Tongue (tissue), 3 donors: ENCODE measurements at places on chromosomes 4 and X.

GRCh38 chrX:150005027-150005426 lies 66.7 kb upstream of the EOLA2 start:
- peak; percentile 55 for DNase-seq

GRCh38 chrX:52078131-52078530 lies 9.1 kb upstream of the MAGED4B start:
- no peak for DNase-seq

GRCh38 chrX:15404401-15405096 lies 20.3 kb upstream of the VEGFD start:
- DNase-seq = no peak

DNA sequence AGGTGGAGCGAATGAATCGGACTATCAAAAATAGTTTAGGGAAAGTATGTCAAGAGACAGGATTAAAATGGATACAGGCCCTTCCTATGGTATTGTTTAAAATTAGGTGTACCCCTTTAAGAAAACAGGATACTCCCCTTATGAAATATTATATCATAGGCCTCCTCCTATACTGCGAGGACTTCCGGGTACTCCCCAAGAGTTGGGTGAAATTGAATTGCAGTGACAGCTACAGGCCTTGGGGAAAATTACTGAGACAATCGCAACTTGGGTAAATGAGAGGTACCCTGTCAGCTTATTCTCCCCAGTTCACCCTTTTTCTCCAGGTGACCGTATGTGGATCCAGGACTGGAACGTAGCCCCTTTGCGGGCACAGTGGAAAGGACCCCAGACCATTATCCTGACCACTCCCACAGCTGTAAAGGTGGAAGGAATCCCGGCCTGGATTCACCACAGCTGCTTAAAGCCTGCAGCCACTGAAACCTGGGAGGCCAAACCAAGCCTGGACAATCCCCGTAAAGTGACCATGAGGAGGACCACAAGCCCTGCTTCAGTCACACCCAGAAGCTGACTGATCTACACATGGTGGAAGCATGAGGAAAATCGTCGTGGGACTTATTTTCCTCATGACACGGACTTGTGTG lies 1138.1 kb downstream of the ARAP2 start:
- DNase-seq = no peak

DNA sequence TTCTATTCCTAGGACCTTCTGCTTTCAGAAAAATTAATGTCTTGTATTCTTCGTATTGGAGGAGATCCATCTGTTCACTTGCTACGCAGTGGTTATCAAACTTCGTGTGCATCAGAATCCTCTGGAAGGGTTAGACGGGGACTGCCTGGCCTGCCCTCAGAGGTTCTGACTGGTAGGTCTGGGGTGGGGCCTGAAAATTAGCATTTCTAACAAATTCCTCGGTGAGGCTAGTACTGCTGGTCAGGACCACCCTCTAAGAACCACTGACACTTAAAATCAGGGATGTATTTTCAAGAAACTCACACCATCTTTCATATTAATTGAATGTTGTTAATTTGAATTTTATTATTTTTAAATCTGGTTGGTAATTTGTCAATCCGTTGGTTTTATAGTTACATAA lies 63.0 kb downstream of the MAPK10 start:
- no peak for DNase-seq

- DNase-seq = no peak
These were observed 1147.9 kb downstream of the NLGN4X start for GRCh38 chrX:5080791-5081190.

- no peak for DNase-seq
These were observed 41.1 kb downstream of the PPP3CA start for GRCh38 chr4:101306225-101306624.
